Left colon (tissue), 2 donors: ENCODE measurements at places on chromosomes 3 and 15. TPM values are rescaled to one million over a fixed set of nuclear protein-coding genes. Genes with fewer than 3 reads are reported as not detected.

Gene ZWILCH
- total RNA-seq, result 9.1 TPM

DNA sequence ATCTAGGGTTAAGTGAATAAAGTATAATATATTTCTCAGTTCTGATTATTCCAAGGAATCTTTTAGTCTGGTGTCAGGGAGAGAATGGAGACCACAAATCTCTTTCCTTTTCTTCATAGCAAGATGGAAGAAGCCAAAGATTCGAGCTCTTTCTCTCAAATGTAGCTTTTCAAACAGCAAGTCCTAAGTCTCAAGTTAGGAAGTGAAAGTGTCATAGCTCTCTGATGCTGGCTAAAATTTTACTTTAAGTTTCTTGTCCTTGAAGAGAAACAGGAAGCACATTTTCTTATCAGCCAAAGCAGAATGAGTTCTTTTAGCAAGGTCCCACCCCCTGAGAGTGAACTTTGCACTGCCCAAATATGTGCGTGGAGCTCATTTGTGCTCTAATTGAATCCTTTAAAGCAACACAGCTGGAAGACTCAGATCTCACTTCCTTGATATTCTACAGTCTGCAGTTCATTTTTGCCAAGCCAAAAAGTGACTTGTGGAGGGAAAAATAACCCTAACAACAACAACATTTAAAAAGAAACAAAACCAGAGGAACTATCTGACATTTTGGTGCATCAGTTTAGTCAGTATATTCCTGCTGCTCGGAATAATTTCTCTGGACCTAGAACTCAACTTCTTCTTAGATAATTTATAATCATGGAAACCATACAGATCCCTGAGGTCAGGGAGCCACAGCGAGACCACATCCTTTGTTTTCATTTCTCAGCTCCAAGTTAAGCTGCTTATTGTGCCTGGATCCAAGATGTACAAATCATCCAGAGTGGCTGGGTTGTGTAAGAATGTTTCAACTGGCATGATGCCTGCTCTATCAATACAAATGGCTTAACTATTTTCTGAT, 238.7 kb upstream of the P2RY1 start:
- DNase-seq, result peak; percentile 66

Gene IQCB1
- total RNA-seq, result 12.4 TPM

DNA sequence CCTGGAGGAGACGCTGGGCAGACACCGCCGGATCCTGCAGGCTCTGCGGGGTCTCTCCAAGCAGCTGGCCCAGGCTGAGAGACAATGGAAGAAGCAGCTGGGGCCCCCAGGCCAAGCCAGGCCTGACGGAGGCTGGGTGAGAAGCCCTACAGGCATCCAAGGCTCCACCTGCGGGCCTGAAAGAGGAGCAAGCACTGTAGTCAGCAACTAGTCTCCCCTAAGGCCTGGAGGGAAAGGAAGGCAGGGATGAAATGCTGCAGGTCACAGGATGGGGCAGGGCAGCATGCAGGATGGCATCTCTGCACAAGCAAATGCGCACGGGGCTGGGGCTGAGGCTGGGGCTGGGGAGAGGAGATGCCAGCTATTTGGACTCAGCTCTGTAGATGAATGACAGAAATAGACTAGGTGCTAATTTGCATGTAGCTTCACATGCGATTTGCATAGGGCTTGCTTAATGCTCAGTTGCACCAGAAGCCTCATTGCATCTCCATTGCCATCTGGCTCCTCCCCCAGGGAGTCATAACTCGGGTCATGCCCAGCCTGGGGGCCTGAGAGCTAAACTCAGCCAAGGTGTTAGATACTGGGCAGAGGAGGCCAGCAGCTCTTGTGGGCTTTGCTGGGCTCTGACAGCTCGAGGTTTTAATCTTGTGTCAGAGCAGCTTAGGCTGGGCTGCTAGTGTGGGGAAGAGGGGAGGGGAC, 5.2 kb upstream of the CPLX3 start:
- DNase-seq, result no peak

GRCh38 chr15:86317384-86317740, 237.7 kb downstream of the AGBL1 start:
- no peak for DNase-seq

DNA sequence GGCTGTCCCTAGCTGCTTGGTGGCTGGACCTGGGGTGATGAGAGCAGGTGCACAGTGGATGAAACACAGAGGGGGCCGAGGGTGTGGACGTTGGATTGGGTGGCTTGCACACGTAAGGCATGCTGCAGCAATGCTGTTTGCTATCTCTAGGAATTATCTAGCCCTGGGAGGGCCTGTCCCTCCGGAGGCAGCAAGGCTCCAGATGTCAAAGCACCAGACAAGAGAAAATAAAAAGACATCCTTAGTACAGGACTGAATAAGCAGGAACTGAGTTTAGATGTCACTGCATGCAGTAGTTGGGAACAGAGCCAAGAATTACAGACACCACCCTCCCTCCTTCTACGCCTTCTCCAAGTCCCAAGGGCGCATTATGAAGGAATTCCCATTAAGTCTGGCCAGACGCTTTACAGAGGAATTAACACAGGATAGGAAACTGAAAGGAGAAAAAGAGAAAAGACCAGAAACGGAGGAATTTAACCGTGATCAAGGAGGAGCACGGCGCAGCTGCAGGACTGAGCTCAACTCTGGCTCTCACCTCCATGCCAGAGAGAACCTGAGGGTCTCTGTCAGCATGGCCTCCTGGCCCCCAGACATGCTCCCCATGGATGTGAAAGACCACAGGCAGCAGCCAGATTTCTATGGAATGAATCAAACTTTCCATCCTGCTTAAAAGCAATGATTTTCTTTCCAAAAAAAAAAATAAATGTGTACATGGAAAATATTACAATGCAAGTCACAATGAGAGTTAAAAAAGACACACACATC, 13.8 kb downstream of the ATP10A start:
- DNase-seq, result no peak

DNA sequence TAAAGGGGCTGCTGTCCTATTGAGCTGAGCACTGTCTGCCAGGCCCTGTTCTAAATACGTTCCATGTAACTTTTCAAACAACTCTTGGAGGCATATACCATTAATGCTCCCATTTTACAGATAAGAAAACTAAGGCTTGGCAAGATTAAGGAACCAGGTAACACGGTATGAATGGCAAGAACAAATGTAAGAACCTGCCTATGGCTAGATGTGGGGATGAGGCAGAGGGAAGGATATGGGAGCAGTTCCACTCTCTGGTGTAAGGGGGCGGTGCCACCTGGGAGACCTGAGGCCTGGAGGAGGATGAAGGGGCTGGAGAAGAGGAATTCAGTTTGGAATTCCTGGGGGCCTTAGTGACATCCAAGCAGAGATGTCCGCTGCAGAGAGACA, 3.8 kb upstream of the LMAN1L start:
- no peak for DNase-seq

GRCh38 chr3:138833899-138834595, 681 bp downstream of the PIK3CB start:
- DNase-seq, result peak; percentile 63

Gene TEX9
- total RNA-seq, result 6.9 TPM

GRCh38 chr15:41941644-41942415, 30.5 kb downstream of the EHD4 start:
- no peak for DNase-seq

Gene LRCH3
- 43.6 TPM for total RNA-seq

- DNase-seq, result no peak
Measured at GRCh38 chr15:77811270-77811669, 178.6 kb upstream of the LINGO1 start.

DNA sequence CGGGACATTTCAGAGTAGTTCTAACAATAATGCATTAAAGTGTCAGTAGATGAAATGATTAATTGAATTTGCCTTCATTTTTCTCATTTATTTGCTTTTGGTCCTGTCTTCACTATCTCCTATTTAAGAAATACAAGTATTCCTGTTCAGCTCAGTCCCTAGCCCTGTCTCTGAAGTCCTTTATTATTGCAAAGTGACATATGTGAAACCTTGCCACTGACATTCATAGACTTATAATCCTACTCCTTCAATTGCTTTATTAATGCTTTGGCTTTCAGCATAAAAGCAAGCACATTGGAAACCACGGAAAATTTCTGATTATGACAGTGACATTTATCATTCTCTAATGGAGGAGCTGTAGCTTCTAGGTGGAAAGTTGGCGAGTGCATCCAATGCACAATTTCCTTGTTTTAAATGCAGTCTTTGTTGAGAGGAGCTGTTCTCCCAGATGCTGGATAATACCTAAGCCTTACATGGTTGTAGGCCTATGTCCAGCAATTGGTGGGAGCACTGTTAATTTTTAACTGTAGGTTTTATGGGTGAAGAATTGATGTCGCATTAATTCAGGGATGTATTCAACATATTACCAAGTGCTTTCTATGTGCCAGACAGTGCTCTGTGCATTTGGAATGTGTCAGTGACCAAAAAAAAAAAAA, 337.8 kb downstream of the FEZF2 start:
- no peak for DNase-seq

GRCh38 chr3:93931597-93932229, 42.0 kb downstream of the PROS1 start:
- no peak for DNase-seq

Gene KLHL40
- not detected for total RNA-seq

DNA sequence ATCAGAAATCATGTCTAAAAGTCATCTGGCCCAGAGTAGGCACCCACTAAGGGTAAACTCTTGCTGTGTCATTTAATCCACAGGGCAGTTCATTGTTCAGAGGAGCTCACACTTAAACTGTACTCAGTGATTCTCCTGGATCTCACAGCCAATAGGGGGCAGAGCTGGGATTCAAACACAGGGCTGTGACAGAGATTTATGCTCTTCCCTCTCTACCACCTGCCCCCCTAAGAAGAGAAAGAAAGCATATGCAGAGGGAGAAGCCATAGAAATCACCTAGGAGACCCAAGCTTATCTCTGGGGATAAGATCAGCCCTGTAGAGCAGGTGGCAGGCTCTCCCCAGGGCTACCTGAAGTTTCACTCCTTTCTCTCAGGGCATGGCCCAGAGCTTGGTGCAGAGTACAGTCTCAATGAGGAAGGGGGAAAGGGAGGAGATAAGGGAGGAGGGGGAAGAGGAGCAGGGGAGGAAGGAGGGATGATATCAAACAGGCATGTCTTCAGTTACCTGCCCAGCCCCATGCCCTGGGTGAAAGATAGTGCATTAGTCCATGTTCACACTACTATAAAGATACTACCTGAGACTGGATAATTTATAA, 51.8 kb upstream of the ADPGK start:
- peak; percentile 50 for DNase-seq

- no peak for DNase-seq
Measured at GRCh38 chr3:149152420-149152819, 23.0 kb downstream of the HPS3 start.

DNA sequence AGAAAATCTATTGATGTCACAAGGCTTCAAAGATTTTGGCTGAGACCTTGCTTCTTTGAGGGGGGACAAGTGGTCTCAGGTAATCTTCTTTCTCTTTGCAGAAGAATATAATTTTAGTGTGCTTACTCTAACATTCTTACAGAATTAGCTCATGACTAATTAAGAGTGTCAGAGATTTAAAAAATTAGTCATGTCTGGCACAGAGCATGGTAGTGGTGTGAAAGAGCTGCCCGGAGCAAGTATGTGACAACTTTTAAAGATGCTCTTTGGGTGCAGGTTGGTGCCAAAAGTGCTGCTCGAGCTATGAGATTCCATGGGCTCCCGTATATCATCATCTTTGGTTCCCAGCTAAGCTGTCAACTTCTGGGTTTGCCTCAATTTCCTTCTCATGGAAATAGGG, 31.1 kb downstream of the CYP19A1 start:
- no peak for DNase-seq

Gene VWA5B2
- 2.2 TPM for total RNA-seq

DNA sequence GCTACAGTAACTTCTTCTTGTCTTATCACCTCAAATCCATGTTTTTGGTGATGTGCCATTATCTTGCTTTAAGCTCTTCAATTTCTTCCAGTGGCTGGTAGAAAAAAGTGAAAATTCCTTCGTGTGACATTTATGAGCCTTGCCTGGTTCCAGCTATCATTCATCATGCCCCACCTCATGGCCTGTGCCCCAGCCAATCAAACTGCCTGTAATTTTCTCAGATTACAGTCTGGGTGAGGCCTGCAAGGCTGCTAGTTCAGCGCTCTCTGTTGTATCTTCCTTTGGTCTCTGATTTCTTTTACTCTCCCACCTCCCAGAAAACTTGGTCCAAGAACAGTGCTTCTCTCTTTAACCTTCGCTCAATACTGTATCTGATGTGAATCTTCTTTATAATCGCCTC, 249.3 kb upstream of the ZNF717 start:
- DNase-seq, result no peak

Gene CPNE9
- not detected for total RNA-seq

GRCh38 chr15:64110950-64111678, 15.3 kb downstream of the SNX1 start:
- no peak for DNase-seq

DNA sequence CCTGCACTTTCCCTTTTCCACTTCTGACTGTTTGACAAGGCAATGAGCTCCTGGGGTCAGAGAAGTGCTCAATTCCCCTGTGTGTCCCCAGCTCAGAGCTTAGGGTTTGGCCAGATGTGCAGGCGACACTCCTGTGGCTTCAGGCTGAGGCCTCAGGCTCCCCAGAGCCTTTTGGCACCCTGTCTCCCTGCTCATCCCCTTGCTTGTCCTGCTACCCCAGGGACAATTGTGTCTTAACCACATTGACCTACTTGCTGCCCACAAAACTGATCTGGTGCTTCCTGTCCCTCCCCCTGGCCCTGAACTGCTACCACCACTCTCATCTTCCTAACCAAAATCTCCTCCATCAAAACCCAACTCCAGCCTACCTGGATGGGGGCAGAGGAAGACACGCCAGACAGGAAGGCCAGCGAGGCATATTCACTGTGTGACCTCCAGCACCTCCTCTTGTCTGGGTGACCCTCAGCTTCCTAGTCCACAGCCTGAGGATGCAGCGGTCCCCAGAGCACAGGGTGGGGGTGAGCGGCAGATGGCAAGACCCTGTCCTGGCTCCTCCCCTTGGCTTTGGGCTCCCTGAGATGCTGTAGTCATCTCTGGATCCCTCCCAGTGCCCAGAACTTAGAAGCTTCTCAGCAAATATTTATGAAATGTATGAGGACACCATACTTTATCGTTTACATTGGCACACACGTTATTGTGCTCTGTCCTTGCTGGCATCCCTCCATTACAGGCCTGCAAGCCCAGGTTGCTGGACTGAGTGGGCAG, 98.9 kb upstream of the SLC6A6 start:
- no peak for DNase-seq

DNA sequence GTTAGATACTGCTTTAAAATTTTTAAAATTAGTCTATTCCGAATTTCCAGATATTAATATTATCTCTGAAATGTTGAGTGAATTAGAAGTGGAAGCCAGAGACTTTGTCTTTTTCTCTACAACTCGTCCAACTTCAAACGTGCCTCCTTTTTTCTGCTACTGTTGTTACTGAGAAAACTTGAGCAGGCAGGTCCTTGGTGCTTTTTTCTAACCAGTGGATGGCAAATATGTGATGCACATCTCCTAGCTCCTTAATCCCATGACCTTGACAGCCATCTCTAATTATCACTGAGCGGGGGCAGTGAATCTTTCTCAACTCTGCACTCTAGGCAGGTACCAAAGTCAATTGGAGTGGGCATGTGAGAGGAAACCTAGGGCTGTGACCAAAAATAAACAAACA, 50.7 kb downstream of the FNDC3B start:
- DNase-seq, result no peak

DNA sequence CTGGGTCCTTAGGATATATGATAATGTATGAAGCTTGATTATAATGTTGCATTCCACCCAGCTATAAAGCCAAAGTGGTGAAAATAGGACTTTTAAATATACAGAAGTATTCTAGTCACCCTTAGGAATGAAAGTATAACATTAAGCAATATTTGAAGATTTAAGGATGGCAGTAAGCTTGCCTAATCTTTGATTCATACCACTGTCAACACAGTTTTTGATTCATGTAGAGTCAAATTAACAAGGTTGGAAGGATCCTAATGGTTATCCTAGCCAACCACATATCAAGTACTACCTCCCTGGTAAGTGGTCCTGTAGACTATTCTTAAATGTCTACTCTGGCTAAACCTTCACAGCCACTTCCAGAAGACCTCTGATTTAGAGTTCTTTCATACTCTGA, 18.6 kb downstream of the ARIH1 start:
- no peak for DNase-seq
